Brain pericyte (primary cell): ENCODE measurements at places on chromosomes 16 and 17.

DNA sequence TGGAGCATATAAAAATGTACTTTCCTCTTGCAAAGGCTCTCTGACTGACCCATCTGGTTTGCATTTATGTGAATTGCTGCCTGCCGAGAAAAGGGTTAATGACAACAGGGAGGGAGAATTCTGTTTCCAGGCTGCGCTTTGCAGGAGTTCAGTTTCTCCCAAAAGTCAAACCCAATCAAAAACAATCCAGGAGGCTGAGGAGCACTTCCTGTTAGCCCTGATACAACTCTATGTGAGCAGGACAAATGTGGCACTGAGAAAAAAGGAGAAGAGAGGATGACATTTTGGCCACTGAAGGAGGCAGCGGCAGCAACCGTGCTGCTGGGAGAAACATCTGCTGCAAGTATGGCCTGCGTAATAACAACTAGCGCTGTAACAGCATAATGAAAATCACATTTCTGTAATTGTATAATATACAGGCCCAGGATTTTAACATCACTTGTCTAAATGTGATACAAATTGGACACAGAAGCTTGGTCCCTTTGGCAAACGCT is 26.8 kb upstream of the ELAC2 start:
- DNase-seq = no peak

GRCh38 chr17:69717819-69718218 is 303.3 kb downstream of the MAP2K6 start:
- DNase-seq = no peak

DNA sequence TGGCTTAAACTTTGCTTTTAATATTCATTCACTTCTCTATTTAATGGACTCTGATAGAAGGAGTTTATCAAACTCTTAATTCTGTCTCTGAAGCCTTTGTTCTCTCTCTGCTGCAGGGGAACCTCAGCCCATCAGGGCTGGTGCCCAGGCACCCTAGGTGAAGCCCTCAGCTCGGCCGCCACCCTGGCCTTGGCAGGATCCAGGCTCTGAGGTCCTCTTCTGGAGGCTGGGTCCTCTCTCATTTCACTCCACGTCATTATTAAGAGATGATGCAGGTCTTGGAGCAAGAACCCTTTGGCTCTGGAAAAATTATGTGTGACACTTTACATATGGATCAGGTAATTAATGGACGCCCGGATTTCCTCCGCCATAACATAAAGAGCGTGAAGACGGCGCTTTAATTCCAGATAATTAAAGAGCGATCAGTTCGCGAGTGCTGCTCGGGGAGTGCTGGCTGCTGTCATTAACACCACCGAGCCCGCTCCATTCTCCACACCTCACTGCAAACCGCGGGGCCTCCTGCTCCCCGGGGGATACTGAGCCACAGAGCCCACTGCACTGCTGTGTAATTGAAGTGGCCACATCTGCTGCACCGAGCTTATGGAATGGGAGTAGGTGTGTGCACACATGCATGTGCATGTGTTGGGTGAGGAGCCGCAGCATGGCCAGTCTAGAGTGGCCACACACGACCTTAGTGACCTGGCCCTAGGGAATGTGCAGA is 259.4 kb upstream of the TNRC6C start:
- DNase-seq = no peak

GRCh38 chr16:86823888-86824671 is 245.7 kb downstream of the FOXL1 start:
- DNase-seq = peak; percentile 91

- DNase-seq = no peak
Observed at GRCh38 chr17:70320673-70321345, 151.5 kb downstream of the KCNJ2 start.

DNA sequence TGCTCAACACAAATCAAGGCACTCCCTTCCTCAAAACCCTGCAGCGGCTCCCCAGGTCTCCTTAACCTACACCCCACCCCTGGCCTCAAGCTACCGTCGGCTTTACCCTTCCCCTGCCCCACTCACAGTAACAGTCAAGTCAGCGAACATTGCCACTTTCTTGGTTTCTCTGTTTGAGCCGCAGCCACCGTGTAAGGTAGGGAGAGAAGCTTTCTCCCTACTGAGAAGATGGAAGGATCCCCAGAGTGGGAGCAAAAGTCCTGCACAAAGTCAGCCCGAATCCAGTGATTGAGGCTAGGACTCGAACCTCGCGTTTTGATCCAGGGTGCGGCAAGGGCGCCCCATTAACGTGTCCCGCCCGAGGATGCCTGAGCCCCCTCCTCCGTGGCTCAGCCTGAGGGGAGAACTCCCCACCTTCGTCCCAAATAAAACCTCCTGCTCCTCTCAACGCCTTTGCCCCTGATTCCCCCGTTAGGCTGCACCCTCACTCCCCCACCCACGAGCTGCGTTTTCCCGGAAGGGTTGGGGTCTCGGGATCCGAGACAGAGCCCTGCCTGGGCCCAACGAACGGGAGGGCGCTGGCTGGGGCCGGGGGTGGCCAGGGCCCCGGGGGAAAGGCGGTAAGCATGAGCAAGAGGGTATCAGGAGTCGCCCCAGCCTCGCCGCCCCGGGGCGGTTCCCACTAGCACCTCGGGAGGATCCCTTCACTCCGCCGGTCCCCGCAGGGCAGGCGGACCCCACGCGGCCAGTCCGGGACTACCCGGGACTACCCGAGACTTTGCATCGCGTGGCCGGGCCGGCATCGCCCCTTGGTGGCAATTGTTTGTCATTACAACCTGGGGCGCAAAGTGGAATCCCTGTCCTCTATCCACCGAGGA is 9.9 kb upstream of the NAGS start:
- DNase-seq = no peak

DNA sequence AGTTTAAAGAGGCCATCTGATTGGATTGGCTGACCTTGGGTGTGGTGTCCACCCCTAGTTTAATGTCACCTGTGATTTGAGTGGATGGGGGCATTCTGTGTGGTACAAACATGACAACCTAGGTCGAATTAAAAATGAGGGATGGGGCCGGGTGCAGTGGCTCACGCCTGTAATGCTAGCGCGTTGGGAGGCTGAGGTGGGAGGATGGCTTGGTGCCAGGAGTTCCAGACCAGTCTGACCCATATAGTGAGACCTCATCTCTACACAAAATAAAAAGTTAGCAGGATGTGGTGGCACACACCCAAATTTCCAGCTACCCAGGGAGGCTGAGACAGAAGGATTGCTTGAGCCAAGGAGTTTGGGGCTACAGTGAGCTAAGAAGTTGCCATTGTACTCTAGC is 14.4 kb downstream of the CNTROB start:
- no peak for DNase-seq

DNA sequence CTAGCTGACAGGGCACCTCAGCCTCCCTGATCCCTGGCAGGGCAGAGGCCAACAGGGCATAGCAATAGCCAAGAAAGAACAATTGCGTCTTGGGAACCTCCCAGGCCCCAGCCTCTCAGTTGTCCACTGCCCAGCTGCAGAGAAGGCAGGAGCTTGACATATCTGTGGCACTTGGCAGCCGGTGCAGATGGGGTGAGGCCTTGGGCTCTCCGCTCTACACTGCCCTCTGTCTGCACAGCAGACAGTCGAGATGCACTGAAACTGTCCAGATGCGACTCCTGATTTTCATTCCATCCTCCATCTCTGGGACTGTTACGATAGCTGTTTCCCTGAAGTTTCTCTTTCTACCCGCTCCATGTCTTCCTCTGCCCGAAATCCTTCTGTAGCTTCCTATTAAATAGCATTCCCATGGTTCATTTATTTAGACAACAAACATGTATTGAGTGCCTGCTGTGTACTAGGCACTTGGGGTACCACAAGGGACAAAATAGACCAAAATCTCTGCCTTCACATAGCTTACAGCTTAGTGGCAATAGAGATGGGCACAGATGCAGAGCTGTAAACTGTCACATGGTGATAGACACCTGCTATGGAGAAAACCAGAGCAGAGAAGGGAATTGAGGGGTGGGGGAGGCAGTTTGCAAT is 3.3 kb downstream of the POLR3E start:
- DNase-seq = no peak

- DNase-seq = no peak
Observed at GRCh38 chr17:78890498-78890897, 12.5 kb downstream of the CEP295NL start.

- DNase-seq = no peak
Observed at GRCh38 chr17:80339118-80339517, 75.8 kb upstream of the ENDOV start.

DNA sequence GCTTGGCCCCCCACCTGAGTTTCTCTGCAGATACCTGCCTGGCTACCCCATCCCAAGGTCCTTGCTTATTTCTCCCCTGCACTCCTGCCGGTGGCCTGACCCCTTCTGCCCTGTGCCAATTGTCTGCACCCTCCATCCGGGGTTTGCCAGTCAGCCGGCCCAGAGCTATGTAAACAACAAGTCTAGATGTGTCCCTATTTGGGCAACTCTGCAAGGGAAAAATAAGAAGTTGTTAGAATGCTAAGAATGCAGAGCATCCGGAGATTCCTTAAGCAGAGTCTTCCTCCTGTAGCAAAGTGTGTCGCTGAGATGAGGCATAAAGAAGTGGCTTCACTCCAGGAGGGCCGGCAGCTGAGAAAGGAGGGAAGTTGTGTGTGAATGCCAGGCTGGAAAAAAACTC is 46.6 kb downstream of the RGS9 start:
- no peak for DNase-seq

DNA sequence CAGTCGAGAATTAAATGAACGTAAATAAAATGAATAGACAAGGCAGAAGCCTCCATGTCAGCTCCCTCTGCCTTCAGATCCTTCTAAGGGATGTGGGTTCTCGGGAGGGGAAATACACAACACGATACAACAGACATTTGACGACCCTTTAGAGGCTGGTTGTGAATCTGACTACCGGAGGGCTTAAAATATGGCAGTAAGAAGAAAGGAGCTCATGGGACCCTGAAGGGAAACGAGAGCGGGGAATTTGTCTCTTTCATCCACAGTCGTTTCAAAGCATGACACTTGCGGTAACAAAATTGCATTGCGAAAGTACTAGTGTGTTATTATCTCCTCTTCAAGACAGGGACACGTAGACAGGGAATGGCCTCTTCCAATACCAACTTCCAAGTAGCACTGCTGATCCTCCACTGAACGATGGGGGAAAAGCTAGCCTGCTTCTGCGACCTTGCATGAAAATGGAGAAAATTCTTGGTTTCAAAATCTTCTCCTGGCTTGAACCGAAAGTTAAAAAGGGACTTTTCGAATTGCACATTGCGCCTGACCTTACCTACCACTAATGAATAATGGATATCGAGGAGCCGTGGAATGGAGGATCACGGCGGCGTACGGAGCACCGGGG is 1.2 kb upstream of the TNRC6C start:
- DNase-seq = no peak
